Activated T-helper 1 cell treated with anti-CD3 and anti-CD28 coated beads, Interleukin-12 subunit alpha, Interleukin-12 subunit beta, Interleukin-2, Interleukin-4 antibody, amounts not matched to agents 30 ng/mL and 10 ng/mL and 1 ng/mL, durations not matched to agents 14 hours and 24 hours and 36 hours (primary cell): ENCODE measurements at places on chromosomes 2 and 18.
A peak's percentile ranks its signal among the peaks of the same experiment; 100 is the strongest.

DNA sequence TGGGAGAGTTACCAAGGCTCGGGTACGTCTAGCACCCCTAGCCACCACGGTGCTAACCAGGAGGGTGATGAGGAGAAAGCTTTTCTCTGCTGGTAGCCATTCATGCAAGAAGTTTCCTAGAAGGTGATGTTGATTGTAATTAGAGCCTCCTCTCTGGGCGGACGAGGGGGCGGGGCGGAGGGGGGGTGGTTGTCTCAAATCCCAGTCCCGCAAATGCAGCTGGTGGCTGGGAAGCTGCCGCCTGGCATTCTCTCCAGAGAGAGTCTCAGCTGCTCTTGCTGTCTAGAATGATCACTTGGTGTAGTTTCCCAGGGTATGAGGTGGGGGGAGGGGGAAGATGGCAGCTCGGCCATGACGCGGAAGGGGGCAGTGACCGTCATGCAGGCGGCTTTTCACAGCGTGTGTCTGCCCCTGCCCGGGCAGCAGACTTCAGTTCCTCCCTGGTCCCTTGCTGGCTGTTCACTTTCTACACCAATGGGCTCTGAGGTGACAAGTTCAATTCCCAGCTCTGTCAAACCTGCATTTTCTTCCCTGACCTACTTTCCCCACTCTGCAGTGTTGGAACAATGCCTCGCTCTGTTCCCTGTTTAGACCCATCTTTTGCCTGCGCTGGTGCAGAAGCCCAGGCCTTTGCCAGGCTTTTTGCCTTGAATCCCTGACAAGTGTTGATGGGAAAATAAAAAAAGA lies 61.5 kb upstream of the KLF7 start:
- no peak overlapping the region for H3K27ac ChIP-seq
- H3K27me3 ChIP-seq = peaks cover 5% of the 10 kb centered on the region
- H3K4me3 ChIP-seq = no peak overlapping the region
- H3K36me3 ChIP-seq = peaks cover 2% of the 10 kb centered on the region
- peaks cover 71% of the 10 kb centered on the region for H3K4me1 ChIP-seq
- no peak for DNase-seq

GRCh38 chr2:96265349-96265839 lies 403 bp downstream of the TMEM127 start:
- no peaks in the 10 kb centered on the region for H3K27me3 ChIP-seq
- DNase-seq = no peak
- peak overlapping the region; percentile 96 for H3K4me3 ChIP-seq
- H3K36me3 ChIP-seq = peaks cover 32% of the 10 kb centered on the region

GRCh38 chr2:166773308-166773949 lies 114.9 kb upstream of the XIRP2 start:
- H3K36me3 ChIP-seq = no peaks in the 10 kb centered on the region
- H3K4me3 ChIP-seq = no peak overlapping the region
- no peaks in the 10 kb centered on the region for H3K27me3 ChIP-seq
- DNase-seq = no peak

GRCh38 chr2:239307921-239308613 lies 92.8 kb downstream of the HDAC4 start:
- no peak overlapping the region for H3K4me3 ChIP-seq
- no peak for DNase-seq
- no peak overlapping the region for H3K27ac ChIP-seq
- H3K4me1 ChIP-seq = peaks cover 19% of the 10 kb centered on the region
- H3K36me3 ChIP-seq = peaks cover 3% of the 10 kb centered on the region

GRCh38 chr2:149468636-149469035 lies 118.9 kb downstream of the MMADHC start:
- H3K27ac ChIP-seq = no peak overlapping the region
- H3K4me1 ChIP-seq = no peaks in the 10 kb centered on the region
- H3K4me3 ChIP-seq = no peak overlapping the region
- peaks cover 6% of the 10 kb centered on the region for H3K27me3 ChIP-seq

- H3K27ac ChIP-seq = no peak overlapping the region
- no peak overlapping the region for H3K4me3 ChIP-seq
- no peak for DNase-seq
- peaks cover 38% of the 10 kb centered on the region for H3K27me3 ChIP-seq
- H3K4me1 ChIP-seq = peaks cover 24% of the 10 kb centered on the region
Measured at GRCh38 chr2:70551167-70551566, 2.5 kb downstream of the TGFA start.

DNA sequence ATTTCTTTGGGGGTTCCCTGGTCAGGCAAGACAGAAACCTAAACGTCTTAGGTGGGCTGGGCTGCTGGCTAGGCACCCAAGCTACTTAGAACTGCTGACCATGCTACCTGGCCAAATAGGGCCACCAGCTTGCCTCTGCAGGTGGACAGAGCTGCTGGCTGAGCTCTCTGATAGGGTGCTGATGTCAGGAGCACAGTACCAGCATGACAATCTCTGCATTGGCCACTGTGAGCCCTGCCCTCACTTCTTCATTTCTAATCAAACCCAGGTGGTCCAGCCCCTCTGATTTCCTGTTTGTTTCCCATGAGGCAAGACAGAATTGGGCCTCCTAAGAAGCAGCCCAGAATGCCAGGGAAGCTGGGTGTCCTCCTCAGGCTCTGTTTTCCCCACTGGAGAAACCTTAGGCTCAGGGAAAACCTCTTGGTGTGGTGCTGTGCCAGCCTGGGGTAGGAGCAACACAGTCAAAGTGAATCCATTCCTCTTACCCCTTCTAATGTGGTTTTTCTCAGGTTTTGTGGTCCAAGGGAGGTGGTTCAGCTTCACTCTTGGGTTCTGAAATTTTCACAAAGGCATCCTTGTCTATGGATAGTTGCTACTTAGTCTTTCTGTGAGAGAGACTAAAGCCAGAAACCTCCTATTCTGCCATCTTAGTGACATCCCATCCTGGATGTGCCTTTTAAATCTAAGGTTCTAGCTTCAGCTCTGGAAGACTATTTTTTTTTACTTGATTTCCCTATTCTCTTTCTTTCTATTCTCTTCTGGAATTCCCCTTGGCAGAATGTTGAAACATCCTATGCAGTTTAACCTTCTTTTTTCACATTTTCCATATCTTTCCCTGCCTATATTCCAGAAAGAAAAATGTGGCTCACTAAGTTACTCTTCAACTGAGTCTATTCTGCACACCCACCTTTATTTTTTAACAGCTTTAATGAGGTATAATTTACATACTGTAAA lies 15.2 kb downstream of the SP100 start:
- H3K4me3 ChIP-seq = peak overlapping the region; percentile 8
- H3K27me3 ChIP-seq = no peaks in the 10 kb centered on the region
- DNase-seq = no peak

- no peak overlapping the region for H3K4me3 ChIP-seq
- DNase-seq = no peak
- H3K27ac ChIP-seq = no peak overlapping the region
- no peaks in the 10 kb centered on the region for H3K4me1 ChIP-seq
- H3K36me3 ChIP-seq = no peaks in the 10 kb centered on the region
- H3K27me3 ChIP-seq = no peaks in the 10 kb centered on the region
Measured at GRCh38 chr2:126476691-126477090, 179.3 kb upstream of the GYPC start.

- no peaks in the 10 kb centered on the region for H3K36me3 ChIP-seq
- H3K4me3 ChIP-seq = no peak overlapping the region
- peaks cover 6% of the 10 kb centered on the region for H3K4me1 ChIP-seq
- no peak for DNase-seq
- H3K27ac ChIP-seq = no peak overlapping the region
- no peaks in the 10 kb centered on the region for H3K27me3 ChIP-seq
Measured at GRCh38 chr2:2871480-2872308, 505.9 kb downstream of the EIPR1 start.

DNA sequence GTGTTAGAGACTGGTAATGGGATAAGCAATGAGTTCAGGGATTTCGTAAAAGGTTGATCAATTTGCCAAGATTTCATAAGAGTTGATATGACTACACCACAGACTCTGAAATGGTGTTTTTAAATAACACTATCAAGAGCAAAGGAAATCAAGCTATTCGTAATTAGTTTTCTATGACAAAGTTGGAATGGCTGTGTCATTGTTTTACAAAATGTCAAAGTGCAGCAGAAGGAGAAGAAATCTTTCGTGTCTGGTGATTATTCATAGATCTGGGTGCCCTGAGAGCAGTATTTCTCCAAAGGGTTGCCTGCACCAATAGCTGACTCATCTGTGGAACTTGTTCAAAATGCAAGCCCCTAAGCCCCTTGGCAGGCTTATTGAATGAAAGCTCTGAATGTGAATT lies 70.1 kb downstream of the NABP1 start:
- no peak for DNase-seq
- H3K4me3 ChIP-seq = no peak overlapping the region
- H3K27ac ChIP-seq = no peak overlapping the region
- H3K36me3 ChIP-seq = no peaks in the 10 kb centered on the region
- H3K27me3 ChIP-seq = peaks cover 25% of the 10 kb centered on the region
- H3K4me1 ChIP-seq = peaks cover 16% of the 10 kb centered on the region

DNA sequence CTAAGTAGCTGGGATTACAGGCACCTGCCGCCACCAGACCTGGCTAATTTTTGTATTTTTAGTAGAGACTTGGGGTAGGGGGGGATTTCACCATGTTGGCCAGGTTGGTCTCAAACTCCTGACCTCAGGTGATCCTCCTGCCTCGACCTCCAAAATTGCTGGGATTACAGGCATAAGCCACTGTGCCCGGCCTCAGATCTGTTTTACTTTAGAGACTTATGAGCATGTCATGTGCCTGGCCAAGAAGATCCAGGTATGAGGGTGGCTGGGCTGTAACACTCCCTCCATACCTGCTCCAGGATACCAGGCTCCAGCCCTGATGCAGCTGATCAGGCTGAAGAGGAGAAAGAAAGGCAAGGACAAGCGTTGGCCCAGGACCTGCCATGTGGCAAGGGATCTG lies 125.0 kb downstream of the LPIN1 start:
- no peak overlapping the region for H3K4me3 ChIP-seq
- H3K4me1 ChIP-seq = no peaks in the 10 kb centered on the region
- DNase-seq = no peak
- no peak overlapping the region for H3K27ac ChIP-seq
- peaks cover 22% of the 10 kb centered on the region for H3K27me3 ChIP-seq

- DNase-seq = no peak
- H3K27ac ChIP-seq = no peak overlapping the region
- H3K36me3 ChIP-seq = peaks cover 2% of the 10 kb centered on the region
- peaks cover 78% of the 10 kb centered on the region for H3K27me3 ChIP-seq
Measured at GRCh38 chr18:25349926-25350487, 2.0 kb downstream of the ZNF521 start.

DNA sequence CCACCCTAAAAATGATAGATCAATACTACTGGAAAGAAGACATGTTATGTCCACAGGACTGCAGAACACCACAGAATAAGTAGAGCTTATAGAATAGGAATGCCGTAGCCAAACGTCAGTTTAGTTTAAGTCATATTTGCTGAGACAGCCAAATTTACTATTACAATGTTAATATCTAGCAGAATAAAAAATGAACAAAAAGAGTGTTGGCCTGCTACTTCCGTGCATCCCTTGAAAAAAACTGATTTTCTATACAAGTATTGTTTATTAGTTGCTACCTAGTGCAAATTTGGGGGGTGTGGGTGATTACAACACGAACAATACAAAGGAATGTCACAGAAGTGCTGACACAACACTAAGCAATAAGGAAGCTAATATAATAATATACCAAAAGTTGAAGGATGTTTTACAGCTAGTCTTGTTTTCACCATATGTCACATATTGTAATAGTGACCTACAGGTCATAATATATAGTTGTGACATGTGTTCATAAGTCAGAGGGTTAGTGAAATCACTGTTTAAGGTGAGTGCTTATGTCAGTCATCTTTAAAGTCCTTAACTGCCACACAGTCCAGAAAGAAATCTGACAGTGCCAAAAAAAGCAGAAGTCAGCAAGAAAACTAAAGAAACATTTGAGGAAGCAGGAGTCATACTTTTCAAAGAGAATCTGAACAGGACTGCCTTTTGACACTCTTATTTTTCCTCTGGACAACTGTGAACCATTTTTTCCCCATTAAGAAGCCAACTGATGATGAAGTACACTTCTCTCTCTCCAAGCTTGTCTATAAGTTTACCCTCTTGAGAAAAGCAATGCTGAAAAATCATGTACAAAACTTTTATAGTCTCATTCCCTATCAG lies 376.4 kb downstream of the ZEB2 start:
- no peak overlapping the region for H3K27ac ChIP-seq
- DNase-seq = no peak
- no peaks in the 10 kb centered on the region for H3K4me1 ChIP-seq
- H3K4me3 ChIP-seq = no peak overlapping the region

- no peak for DNase-seq
- H3K4me3 ChIP-seq = no peak overlapping the region
- peaks cover 10% of the 10 kb centered on the region for H3K36me3 ChIP-seq
- peak overlapping the region; percentile 82 for H3K27ac ChIP-seq
- H3K4me1 ChIP-seq = peaks cover 11% of the 10 kb centered on the region
Measured at GRCh38 chr18:35478520-35479435, 19.0 kb downstream of the INO80C start.

GRCh38 chr2:35688309-35688708 lies 667.3 kb upstream of the CRIM1 start:
- no peaks in the 10 kb centered on the region for H3K36me3 ChIP-seq
- H3K27me3 ChIP-seq = no peaks in the 10 kb centered on the region
- H3K4me1 ChIP-seq = no peaks in the 10 kb centered on the region
- no peak for DNase-seq

DNA sequence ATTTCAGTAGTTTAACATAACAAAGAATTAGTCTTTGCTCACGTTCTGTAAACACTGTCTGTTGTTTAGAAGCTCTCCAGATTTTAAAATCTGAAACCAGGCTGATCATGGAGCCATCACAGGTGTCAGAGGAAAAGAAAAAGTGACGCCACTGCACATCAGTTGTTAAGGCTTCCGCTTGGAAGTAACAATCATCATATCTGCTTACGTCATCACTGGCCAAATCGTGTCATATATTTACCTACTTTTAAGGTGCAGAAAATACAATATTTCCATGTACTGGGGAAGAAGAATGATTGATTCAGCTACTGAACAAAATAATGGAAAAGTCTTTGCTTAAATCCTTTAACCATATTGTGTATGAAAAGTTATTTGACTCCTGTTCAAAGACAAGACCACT lies 382.6 kb upstream of the MC4R start:
- DNase-seq = no peak
- H3K4me3 ChIP-seq = no peak overlapping the region
- no peaks in the 10 kb centered on the region for H3K27me3 ChIP-seq
- H3K27ac ChIP-seq = no peak overlapping the region

DNA sequence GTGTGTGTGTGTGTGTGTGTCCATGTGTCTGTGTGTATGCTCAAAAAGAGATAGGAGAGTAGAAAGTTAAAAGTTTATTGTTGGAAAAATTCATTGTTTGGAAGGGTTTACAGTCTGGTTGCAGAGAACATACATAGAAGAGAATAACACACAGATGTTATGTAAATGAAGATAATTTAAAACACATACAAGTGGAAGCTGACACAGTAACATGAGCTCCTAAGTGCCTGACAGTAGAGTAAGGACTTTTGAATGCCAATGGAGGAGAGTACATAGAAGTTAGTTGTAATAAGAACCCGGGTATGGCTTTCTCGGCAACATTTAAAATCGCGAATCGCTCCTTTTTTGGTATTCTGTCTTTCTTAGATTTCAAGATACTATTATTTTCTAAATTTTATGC lies 137.0 kb upstream of the FANCL start:
- no peak overlapping the region for H3K27ac ChIP-seq
- no peaks in the 10 kb centered on the region for H3K4me1 ChIP-seq
- H3K4me3 ChIP-seq = no peak overlapping the region
- no peak for DNase-seq
- no peaks in the 10 kb centered on the region for H3K36me3 ChIP-seq
- peaks cover 2% of the 10 kb centered on the region for H3K27me3 ChIP-seq

- H3K36me3 ChIP-seq = no peaks in the 10 kb centered on the region
- peaks cover 63% of the 10 kb centered on the region for H3K4me1 ChIP-seq
- no peak overlapping the region for H3K27ac ChIP-seq
- no peaks in the 10 kb centered on the region for H3K27me3 ChIP-seq
- no peak for DNase-seq
- H3K4me3 ChIP-seq = peak overlapping the region; percentile 49
Measured at GRCh38 chr2:42141687-42142546, 27.2 kb upstream of the EML4 start.
